ENCODE measurements at places on chromosomes 5 and 9. TPM values are rescaled to one million over a fixed set of nuclear protein-coding genes. Genes with fewer than 3 reads are reported as not detected.

- no peaks in the 10 kb centered on the region for H3K27me3 ChIP-seq
- H3K4me3 ChIP-seq: no peak overlapping the region
- no peaks in the 10 kb centered on the region for H3K36me3 ChIP-seq
- DNase-seq: no peak
These were observed 337.1 kb upstream of the PANK3 start for GRCh38 chr5:168916266-168916665.

DNA sequence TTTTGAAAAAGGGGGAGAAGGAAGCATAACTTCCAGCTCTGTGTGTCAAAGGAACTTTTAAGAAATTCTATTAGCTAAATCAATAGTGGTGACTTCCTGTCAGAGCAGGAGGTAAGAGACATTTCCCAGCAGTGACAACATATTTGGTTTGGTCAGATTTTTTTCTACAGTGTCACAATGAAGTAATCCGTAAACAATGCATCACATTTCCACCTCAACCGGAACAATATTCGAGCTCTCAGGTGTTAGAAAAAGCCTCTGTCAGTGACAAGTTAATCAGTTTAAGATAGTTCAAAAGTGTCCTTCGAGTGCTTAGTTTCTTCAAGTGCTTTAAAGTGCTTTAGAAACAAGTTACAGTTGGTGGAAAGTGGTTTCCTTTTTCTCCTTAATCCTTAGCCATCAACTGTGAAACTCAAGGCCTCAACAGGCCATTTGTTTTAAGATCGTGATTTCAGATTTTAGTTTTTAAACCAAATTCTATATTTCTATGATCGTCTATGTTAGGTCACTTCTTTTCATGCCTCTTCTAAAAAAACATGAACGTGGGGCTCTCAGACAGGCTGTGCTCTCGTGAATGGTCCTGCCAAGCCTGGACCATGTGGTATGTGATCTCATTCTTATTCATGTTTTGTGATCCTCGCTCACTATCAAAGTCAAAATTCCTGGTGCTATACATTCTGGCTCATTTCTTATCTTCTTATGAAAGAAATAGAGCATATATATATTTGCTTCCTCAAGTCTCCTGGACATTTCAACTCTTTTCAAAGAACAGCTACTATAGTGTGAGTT is 181.9 kb upstream of the HMHB1 start:
- no peak overlapping the region for H3K4me3 ChIP-seq
- no peaks in the 10 kb centered on the region for H3K36me3 ChIP-seq
- no peaks in the 10 kb centered on the region for H3K27me3 ChIP-seq
- peak overlapping the region; percentile 3 for H3K27ac ChIP-seq
- no peak for DNase-seq

- H3K4me3 ChIP-seq: no peak overlapping the region
- DNase-seq: no peak
- H3K4me1 ChIP-seq: peaks cover 9% of the 10 kb centered on the region
These were observed 22.6 kb downstream of the STK10 start for GRCh38 chr5:172165465-172165864.

DNA sequence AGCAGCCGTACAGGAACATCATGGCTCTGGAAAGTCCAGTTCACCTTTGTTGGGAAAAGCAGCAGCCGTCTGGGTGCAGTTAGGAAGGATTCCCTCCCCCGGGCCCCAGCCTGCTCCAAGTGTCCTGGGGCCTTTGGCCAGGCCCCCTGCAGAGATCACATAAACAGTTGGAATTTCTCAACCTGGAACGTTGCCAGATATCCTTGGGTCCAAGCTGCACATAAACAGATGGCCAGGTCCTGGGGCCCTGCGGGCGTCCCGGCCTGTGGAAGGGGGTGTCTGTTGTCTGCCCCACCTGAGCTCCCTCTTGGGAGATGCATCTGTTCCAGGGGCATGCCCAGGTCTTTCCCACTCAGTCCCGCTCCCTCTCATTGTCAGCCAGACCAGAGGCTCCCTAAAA is 92.7 kb downstream of the COL5A1 start:
- no peak for DNase-seq
- H3K4me3 ChIP-seq: no peak overlapping the region
- H3K27ac ChIP-seq: no peak overlapping the region
- no peaks in the 10 kb centered on the region for H3K36me3 ChIP-seq
- H3K4me1 ChIP-seq: no peaks in the 10 kb centered on the region

DNA sequence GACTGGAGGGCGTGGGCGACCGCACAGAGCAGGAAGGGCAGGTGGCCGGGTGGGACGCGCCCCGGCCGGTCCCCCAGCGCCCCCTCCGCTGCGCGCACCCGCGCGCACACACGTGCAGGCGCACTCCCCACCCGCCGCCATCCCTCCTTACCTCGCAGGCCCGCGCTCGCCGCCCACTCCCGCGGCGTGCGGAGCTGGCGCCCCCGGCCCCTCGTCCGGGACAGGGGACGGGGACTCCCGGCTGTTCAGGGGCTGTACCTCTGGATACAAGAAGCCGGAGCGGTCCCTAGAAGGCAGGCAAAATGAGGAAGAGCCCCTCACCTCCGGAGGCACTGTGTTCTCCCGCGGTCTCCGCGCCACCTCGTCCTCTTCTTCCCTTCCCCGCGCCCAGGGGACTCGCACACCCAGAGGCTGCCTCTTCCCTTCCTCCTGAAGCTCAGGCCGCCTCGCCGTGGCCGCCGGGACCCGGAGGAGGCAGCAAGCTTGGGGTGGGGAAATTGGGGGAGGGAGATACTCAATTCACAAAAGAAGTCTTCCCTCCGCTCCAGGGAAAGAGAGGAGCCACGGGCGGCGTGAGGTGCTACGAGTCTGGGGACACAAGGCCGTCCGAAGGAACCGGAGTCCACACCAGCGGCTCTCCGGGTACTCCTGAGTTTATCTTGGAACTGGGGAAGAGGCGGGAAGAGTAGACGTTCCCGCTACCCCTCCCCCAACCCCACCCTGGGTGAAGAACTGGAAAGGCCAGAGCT is 1.4 kb upstream of the GABRB2 start:
- peaks cover 9% of the 10 kb centered on the region for H3K4me1 ChIP-seq
- H3K36me3 ChIP-seq: no peaks in the 10 kb centered on the region
- H3K27ac ChIP-seq: no peak overlapping the region
- DNase-seq: peak; percentile 16
- no peaks in the 10 kb centered on the region for H3K27me3 ChIP-seq

The ADRB2 gene
- total RNA-seq: 0.20 TPM

DNA sequence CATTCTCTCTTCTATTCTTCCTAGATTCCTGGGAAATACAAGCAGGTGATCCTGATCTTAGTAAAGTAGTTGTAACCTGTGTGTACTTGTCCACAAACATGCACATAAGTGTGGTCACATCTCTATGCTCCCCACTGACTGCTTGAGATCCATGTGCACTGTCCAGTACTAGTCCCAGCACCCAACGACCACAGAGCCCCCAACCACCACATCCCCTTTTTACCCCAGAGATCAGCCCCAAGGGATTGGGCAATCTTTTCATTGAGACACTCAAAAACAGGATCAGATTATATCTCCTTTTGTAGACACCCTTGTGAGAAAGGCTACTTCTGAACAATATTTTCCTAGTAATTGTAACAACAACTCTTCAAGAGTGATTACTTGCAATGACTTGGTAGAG is 240.6 kb downstream of the ACTL7B start:
- no peaks in the 10 kb centered on the region for H3K36me3 ChIP-seq
- H3K27me3 ChIP-seq: no peaks in the 10 kb centered on the region
- H3K27ac ChIP-seq: no peak overlapping the region
- no peak for DNase-seq

All from pancreas (tissue), 10 donors.